ENCODE measurements at places on chromosomes 16 and 17.
A peak's percentile ranks its signal among the peaks of the same experiment; 100 is the strongest.

DNA sequence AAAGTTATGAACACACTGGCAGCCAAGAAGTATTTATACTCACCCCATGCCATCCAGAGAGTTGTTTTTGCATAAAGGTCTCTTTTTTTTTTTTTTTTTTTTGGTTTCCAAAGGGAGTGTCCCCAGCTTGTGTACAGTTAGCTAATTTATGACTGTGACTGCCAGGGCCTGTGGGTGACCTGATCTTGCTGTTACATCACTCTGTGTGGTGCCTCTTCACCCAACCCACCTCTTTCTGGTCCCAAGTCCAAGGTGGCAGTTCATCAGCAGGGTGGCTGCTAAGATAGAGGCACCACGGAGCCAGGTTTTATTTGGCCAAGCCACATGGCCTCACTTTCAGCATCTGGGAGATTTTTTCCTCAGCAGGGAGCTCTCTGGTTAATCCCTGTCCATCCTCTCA is at the start of gene NOS2:
Gene NOS2 (minus strand): TSS at position 8 of the 400 bp plus-strand sequence. CDS start 1,720 bp downstream, outside the sequence.
- no peak for DNase-seq

DNA sequence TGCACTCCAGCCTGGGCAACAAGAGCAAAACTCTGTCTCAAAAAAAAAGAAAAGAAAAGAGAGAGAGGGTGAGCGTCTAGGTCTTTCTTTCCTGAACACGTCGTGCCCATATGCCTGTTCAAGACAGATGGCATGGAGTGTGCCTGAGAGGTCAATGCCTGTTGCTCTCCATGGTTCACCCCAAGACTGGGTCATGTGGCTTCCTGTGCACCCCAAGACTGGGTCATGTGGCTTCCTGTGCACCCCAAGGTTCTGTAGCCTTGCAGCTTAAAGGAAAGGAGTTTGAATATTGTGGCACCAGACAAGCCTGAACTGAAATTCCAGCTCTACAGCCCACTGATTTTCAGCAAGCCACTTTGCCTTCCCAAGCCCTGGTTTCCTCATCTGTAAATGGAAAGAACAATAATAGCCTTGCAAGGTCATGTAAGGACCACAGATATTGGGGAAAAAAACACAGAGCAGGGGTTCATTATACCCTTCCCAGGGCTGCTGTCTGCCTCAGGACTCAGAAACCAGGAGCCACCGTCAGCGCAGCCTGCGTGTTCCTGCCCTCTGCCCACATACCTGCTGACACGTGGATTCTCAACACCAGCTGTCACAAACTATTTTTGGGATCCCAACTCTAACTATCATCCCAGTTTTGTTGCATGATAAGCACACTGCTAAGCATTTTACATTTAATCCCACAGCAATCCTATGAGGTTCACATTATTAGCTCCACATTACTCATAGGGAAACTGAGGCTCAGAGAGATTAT is 18.0 kb upstream of the NAGS start:
- no peak for DNase-seq

DNA sequence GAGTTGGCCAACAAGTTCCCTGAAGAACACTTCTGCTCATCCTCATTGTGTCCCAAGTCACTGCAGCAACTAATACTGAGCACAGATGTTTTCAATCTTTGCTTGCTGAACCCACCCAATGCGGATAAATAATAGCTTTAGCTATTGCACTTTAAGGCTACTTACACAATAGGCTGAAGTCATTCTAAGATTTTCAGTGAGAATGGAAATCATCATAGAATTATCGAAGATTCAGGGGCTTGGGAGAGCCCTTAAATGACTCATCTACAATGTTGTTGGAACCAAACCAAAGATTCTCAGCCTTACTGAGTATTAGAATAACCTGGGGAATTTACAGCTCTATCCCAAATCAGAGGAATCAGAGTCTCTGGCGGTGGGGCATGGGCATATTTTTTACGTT is 51.2 kb downstream of the SYCE1L start:
- DNase-seq: peak; percentile 42

GRCh38 chr16:85052536-85052935 is 24.9 kb downstream of the KIAA0513 start:
- DNase-seq: no peak

- DNase-seq: no peak
Observed at GRCh38 chr16:87127061-87127765, 190.0 kb downstream of the C16orf95 start.

DNA sequence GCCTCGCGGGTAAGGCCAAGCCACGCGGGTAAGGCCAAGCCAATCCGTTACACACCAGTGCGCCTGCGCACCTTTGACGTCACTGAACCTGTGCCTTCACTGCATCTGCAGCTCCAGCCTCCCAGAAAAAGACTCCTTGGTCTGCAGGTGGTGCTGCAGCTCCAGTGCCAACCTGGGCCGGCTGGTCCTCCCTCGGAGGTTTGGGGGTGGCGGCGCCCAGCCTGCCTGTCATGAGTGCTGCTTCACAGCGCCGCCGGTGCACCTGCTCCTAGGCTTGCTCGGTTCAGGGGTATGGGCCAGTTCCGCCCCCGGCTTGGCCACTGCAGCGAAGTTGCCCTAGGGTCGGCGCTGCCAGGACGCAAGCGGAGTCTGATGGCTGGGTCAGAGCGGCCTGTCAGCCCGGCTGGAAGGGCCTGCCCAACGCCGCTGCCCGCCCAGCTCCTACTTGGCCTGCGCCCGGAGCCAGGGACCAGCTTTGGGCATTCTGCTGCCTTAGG is 146.6 kb downstream of the USP22 start:
- DNase-seq: no peak

DNA sequence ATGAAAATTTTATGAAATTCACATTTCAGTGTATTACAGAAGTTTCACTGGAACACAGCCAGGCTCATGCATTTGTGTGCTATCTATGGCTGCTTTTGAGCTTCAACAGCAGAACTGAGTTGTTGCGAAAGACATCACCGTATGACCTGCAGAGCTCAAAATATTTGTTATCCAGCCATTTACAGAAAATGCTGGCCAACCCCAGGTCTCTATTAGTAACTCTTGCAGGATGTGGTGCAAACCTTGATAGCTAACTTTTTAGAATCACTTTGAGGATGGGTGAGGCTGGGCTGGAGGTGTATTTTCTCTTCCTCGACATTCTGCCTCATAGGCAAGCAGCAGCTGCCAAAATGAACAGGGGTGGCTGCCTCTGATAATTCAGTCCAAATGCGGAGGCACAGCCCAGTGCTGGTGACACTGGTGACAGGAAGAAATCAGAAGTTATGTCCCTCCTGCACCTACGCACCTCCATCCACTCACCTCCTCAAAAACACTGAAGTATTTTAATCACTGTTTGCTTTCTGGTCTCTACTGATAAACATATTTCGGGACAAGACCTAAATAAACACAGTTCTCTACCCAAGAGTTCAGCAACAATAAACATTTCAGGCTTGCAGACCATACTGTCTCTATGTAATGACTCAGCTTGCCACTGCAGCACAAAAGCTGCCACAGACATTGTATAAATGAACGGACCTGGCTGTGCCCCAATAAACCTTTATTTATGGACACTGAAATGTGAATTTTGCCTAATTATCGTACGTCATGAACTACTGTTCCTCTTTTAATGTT is 28.5 kb downstream of the ARHGAP17 start:
- DNase-seq: peak; percentile 68

GRCh38 chr17:82015311-82015971 is 7.2 kb downstream of the CENPX start:
- DNase-seq: no peak

DNA sequence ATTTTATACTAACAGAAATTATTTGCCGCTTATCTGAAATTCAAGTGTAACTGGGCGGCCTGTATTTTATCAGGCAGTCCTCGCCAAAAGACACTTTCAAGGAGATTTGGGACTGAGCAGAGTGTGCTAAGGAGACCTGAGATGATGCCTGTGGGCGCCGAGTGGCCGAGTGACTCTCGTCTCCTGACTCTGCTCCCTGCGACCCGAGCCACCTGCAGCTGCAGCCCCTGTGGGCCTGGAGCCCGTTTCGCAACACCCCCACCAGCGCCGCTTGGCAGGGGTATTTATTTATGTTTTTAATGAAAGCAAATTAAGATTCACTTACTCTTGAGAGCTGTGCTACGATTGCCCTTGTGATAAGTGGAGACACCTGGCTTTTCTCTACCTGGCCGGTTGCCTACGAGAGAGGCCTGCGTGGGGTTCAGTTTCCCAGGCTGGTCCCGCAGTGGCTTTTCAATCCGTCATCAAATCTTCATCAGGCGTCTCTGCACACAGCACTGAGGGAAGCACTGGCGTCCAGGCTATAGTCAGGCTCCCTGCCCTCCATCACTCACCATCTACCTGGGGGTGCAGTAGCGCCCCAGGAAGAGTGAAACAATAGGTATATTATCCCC is 124.0 kb downstream of the SEC14L1 start:
- DNase-seq: no peak

- DNase-seq: peak; percentile 78
Observed at GRCh38 chr17:17435323-17435722, 41.5 kb upstream of the MED9 start.

DNA sequence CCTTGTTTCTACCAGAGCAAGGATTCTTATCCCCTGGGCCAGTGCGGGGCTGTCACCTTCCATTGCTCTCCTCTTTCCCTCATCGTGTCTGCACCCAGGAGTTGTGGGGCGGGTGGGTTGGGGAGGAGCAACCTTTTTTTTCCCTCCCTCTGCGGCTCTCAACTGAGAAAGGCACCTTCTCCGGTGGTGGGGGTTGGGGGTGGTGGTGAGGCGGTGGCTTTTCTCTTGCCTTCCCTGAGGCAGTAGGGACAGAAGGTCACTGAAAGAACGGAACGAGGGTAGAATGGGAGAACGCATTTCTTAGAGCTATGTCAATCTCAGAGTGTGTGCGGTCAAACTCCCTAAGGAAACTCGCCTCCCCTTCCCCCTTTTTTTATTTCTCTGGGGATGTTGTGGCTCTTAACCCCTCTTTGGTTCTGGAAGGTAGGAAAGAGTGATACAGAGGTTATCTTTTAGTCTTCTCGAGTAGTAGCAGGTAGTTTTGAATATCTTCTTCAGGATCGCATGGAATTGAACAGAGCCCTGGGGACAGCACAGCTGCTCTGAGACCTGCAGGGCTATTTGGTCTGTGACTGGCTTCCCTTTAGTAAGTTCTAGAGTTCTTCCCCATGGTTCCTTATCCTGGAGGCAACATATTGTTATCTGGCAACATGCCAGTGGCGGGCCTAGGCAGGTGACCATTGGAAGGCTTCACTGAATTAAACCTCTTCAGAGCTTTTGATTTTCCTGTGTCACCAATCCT is 994 bp downstream of the CLTC start:
- no peak for DNase-seq

GRCh38 chr17:74573169-74573568 is 5.9 kb upstream of the CD300H start:
- DNase-seq: no peak

DNA sequence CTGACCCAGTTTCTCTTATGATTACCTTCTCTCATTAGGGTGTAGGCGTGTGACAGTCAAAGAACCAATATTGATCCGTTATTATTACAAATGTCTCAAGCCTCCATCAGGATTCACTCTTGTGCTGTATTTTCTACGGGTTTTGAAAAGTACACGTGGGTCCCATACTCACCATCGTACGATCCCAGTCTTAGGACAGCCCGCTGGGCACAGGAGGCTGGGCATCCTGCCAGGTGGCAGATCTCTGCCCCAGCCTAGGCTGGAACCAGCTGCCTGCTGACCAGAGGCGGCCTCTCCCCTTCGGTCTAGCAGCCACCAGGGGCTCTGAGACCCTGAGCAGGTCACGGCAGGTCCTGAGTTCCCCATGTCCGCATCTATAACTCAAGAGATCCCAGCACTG is 2.0 kb upstream of the METRNL start:
- no peak for DNase-seq

DNA sequence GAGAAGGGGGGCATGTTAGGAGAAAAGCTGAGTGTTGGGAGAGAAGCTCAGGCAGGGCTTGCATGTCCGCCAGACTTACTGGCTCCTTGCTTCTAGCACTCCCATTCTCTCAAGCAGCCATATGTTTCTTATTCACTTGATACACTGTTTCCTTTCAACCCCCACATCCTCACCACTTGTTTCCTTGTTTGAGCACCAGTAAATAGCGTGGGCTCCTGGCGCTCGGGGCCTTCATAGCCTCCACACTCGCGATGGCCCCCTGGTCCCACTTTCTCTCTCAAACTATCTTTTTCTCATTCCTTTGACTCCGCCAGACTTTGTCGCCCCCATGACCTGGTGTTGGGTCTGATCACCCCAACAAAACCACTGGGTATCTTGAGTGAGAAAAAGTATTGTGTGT is 16.6 kb downstream of the ATP5PD start:
- DNase-seq: no peak

DNA sequence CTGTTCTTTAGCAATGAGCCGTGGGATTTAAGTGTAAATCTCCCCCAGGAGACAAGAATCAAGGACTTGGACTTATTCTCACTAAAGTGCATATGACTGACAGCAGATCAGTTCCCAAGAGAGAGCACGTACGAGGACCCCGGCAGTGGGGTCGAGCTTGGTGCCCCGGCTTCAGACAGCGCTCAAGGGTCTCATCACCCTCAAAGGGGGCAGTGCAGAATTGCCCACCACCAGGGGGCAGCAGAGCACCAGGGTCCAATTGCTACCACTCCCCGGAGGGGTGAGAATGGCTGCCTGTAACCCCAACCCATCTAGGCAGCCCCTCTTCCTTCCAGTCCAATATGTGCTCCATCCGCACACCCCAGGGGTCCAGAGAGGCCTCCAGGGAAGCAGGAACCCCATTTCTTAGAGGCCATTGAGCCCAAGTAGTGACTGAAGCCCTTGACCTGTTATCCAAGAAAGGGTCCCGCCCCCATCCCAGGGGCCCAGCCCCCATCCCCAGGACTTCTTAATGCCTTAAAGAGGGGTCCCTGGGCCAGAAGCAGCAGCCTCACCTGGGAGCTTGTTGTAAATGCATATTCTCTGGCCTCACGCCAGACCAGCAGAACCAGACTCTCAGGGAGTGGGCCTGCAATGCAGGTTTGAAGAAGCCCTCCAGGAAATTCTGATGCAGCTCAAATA is 86.1 kb downstream of the ZDHHC7 start:
- DNase-seq: no peak

GRCh38 chr17:82104797-82105416 is 6.9 kb upstream of the FASN start:
- DNase-seq: no peak

DNA sequence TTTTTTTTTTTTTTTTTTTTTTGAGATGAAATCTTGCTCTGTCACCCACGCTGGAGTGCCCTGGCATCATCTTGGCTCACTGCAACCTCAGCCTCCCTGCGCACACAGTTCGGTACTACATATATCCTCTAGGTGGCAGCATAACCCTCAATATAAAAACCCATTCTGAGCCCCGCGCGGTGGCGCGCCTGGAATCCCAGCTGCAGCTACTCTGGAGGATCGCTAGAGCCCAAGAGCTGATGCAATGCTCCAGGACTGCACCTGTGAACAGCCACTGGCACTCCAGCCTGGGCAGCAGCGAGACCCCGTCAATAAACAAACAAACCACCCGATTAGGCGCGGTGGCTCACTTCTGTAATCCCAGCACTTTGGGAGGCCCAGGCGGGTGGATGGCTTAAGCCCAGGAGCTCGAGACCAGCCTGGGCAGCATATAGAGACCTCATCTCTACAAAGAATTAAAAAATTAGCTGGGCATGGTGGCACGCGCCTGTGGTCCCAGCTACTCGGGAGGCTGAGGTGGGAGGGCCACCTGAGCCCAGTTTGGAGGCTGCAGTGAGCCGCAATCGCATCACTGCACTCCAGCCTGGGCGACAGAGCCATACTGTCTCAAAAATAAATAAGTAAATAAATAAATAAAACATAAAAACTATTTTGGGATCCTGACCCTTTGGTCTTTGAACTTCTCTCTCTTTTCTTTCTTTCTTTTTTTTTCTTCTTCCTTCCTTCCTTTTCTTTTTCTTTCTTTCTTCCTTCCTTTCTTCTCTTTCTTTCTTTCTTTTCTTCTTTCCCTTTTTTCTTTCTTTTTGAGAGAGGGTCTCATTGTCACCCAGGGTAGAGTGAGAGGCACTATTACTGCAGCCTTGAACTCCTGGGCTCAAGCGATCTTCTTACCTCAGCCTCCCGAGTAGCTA is 15.4 kb upstream of the AKAP10 start:
- peak; percentile 69 for DNase-seq
